ENCODE measurements at places on chromosomes 1 and 21. TPM values are rescaled to one million over a fixed set of nuclear protein-coding genes. Genes with fewer than 3 reads are reported as not detected.

- no peak for DNase-seq
These were observed 85.4 kb downstream of the COLGALT2 start for GRCh38 chr1:183952101-183952500.

GRCh38 chr1:174569240-174569639, 121.5 kb downstream of the GPR52 start:
- no peak for DNase-seq

DNA sequence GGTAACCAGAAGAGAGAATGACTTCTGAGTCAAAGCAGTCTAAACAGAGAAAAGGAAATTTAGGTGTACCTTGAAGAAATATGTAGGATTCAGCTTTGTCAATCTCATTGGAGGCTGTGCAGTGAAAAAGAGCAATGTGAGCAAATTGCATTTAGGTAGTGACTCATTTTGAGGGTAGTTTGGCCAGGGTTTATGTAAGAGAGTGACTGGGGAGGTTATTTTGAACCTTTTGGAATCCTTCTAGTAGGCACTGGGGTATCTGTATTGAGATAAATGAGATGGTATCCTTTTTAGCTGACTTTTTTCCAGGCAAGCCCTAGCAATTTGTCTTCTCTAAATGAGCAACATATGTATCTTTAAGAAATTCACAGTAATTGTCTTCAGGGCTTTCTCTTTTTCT, 95.9 kb downstream of the DISP1 start:
- no peak for DNase-seq

C1orf141 gene
- polyA plus RNA-seq, result not detected

LAD1 gene
- polyA plus RNA-seq, result 28.0 TPM

DNA sequence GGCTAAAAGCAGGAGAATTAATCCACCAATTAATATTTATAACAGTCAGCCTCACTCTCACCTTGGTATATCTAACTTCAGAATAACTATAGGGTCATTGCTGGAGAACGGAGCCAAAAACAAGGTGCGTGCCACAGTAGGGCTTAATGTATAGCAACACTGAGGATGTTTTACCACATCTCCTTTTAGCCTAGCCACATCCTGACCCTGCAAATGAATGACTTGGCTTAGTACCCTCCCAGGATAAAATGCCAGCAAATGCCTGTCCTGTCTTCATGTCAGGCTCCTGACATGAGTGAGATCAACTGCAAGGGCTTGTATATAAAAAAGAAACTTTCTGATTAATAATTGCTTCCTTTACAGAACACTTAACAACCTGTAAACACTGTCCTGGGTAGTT, 2.7 kb upstream of the CDC42BPA start:
- DNase-seq, result no peak

DNA sequence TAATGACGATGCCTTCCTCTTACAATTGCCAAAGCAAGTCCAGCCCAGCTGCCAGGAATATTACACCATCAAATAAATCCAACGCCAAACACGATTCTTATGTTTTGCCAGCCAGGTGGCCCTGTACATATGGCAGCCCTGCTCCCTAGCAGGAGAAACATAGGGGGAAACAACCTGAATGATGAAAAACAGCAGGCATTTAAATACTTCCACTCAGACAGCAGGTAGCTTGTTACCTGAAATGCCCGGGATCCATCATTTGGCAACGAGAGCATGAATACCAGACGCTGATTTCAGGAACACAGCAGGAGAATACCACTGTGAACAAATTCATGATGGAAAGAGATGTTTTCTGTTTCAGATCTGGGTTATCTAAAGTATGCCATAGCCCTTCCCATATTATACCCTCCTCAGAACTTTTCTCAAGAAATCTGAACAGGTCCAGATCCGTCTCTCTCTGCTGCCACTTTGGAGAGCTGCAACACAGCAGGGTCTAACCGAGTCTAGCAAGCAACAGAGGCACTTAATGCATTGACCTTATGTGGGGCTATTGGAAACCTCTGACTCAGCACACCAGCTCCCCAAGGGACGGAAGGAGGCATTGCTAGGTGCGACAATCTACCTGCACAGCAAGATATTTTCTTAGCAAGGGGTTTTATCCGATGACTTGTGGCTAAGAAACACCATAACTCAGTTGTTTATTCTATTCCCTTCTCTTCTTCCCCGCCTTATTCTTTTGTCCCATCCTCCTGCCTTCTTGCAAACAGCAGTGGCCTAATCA, 166.3 kb downstream of the BARHL2 start:
- no peak for DNase-seq

GRCh38 chr1:59732214-59732955, 82.4 kb upstream of the HOOK1 start:
- DNase-seq, result no peak

GRCh38 chr1:202567738-202568137, 142.5 kb downstream of the SYT2 start:
- DNase-seq, result no peak

- no peak for DNase-seq
These were observed 293.9 kb downstream of the GRIK1 start for GRCh38 chr21:29645666-29646553.

- no peak for DNase-seq
These were observed 77.3 kb downstream of the CDC42BPA start for GRCh38 chr1:227240983-227241382.

DNA sequence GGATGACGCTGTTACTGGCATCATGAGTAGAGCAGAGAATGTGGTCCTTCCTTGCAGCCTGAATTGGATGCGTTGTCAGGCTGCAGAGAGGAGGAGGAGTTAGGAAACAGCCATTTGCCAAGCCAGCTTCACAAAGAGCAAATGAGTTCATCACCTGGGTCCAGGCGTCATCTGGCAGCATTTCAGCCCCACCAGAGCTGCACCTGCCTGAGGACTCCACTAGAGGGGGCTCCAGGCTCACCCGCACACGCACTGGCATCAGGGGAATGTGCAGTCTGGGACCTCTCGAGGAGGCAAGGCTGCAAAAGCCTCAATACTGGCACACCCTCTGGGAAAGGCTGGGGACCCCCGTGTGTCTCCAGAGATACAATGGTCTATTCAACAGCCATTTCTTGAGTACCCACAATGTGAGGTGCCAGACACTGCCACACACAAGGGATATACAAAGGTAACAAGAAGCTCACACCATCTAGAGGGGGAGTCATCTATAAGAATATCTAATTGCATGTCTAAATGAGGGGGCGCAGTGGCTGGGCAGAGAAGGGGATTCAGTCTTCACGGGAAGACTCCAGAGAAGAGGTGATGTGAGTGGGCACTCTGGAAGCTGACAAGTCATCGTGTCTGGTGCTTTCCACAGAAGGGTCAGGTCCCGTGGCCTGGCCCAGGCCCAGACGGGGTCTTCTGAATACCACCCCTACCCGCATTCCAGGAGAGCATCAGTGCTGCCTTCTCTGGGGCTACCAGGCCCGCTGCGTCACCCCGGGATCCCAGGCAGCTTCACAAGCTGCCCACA, 53.5 kb upstream of the CNTN2 start:
- no peak for DNase-seq

- DNase-seq, result no peak
These were observed 13.7 kb downstream of the CELF3 start for GRCh38 chr1:151702936-151703335.

GRCh38 chr1:200362421-200362820, 47.4 kb downstream of the ZNF281 start:
- DNase-seq, result no peak

DNA sequence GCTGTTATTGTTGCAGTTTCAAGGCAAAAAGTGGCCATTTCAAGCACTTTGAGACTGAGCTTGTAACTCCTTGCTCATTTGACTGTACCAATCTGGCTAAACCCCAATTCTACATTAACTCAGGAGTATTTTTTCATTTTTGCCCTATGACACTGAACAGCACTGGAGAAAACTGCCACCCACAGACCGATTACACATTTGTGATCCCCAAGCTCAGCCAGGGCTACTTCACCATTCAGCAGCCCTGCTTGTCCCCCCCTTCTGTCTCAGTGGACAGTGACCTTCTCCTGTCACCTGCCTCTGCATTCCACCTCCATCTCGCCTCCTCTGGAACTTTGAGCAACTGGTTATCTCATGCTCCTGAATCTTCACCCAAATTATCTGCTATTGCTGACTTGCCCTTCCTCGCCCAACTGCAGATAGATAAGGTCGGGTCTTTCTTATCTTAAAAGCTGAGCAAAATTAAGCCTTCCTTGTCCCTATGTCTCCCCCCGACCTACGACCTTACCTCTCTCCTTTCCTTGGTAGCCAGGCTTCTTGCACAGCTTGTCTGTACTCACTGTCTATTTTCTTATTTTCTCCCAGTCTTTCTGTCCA, 25.3 kb downstream of the SPATA46 start:
- DNase-seq, result no peak

GRCh38 chr1:42531043-42531442, 68.0 kb downstream of the CCDC30 start:
- no peak for DNase-seq

GRCh38 chr1:77375990-77376389, 94.2 kb downstream of the AK5 start:
- no peak for DNase-seq

GRCh38 chr1:163361123-163361934, 39.6 kb downstream of the NUF2 start:
- no peak for DNase-seq

RGS1 gene
- polyA plus RNA-seq, result 0.68 TPM

DNA sequence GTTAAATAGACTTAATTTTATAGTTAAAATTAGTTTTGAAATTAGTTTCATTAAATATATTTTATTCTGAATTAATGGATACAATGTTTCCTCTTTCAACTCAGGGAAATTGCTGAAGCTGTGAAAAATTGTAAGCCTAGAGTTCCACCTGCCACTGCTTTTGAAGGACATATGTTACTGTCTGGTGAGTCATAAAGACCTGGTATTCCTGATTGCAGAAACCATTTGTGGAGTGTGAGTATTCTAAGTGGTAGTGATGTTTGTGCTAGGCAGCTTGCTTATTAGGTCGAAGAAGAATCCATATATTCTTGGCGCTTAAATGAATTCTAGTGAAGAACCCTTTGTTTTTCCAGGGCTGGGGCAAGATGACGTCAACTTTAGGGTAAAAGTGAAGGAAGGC, 34.0 kb downstream of the MTR start:
- no peak for DNase-seq

XKR8 gene
- 8.2 TPM for polyA plus RNA-seq

DNA sequence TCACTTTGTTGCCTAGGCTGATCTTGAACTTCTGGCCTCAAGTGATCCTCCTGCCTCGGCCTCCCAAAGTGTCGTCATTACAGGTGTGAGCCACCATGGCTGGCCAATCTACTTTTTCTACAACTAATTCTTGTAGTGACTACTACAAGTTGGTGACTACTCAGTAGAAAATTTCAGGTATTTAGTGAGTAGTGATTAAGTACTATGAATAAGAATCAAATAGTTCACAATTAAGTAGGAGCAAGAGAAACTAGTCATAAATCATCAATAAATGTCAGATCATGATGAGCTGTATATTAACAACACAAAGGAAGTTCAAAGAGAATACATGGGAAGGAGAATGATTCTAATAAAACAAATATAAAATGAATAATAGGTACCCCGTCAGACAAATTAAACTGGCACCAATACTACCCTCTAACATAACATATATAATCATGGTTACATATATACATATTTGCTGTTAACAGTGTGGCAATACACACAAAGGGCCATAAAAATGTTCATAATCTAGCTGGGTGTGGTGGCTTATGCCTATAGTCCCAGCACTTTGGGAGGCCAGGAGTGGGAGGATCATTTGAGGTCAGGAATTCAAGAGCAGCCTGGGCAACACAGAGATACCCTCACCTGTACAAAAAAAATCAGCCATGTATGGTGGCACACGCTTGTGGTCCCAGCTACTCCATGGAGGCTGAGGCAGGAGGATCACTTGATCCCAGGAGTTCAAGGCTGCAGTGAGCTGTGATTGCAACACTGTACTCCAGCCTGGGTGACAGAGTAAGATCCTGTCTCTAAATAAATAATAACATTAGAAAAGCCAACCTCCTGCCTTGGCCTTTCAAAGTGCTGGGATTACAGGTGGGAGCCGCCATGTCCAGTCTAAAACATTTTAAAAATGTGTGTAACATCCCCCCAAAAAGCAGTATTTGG, 19.1 kb downstream of the YY1AP1 start:
- DNase-seq, result no peak

PLXNA2 gene
- polyA plus RNA-seq, result 10.0 TPM

DNA sequence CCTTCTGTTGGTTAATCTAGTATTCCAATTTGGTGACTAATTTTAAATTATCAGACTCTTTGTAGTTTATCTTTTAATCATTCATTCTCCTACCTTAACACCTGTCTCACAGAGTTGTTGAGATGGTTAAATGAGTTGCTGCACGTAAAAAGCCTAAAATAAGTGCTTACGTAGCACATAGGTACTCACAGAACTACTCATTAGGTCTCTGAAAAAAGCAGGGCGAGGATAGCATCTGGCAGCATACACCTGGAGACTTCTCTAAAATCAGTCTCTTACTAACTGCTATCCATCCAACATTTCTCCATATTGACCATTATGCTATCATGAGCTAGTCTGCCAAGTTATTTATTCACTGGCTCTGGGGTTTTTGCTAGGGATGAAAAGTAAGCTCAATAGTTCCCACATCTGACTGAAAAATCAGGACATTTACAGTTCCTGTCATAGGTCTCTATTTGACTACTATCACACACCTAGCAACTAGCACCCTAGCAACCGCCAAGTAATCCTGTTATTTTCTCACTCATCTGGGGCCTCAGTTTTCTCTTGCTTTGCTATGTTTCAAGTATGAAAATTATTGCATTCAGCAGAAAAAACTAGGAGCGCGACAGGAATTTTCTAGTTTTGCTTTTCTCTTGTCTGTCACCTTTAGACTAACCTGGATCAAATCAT, 11.2 kb downstream of the CSDE1 start:
- no peak for DNase-seq

DNA sequence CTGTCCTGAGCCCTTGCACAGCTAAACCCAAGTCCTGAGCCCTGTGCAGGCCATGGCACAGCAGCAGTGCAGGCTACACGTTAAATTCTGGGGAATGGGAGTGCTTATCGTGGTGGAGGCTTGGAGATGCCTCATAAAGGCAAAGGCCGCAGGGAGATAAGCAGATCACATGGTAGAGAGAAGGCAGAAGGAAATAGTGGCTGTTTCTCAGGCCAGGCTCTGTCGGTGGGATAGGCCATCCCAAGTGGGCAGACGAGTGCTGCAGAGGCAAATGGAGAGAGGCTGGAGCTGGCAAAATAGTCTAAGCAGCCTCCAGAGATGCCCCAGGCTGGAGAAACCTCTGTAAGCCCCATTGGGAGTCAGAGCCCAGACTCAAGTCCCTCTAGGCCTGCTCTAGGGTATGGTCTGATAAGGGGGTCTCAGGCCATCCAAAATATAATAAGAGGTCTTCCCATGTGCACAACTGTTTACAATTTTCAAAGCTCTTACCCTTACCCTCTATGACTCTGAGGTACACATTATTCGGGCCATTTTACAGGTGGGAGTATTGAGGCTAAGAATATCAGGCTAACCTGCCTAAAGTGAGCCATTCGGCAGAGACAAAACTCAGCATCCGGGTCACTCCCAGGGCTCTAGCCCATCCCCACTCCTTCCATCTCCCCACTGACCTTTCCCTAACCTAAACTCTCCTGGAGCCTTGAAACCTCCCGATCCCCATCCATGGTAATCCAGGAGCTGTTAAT, 79.6 kb downstream of the NKAIN1 start:
- DNase-seq, result no peak
